ENCODE measurements at places on chromosomes 7 and 10. TPM values are rescaled to one million over a fixed set of nuclear protein-coding genes. Genes with fewer than 3 reads are reported as not detected.

The ZC3HAV1 gene
- polyA plus RNA-seq = 2.7 TPM

The ZNF37A gene
- 6.6 TPM for polyA plus RNA-seq

The FAM180A gene
- polyA plus RNA-seq = 11.3 TPM

The HKDC1 gene
- 0.03 TPM for polyA plus RNA-seq

The EPHB6 gene
- polyA plus RNA-seq = 14.9 TPM

The TWIST1 gene
- polyA plus RNA-seq = 3.4 TPM

The TRPV6 gene
- polyA plus RNA-seq = 0.03 TPM

The TMEM184A gene
- polyA plus RNA-seq = 0.45 TPM

The TEX47 gene
- polyA plus RNA-seq = not detected

The HABP2 gene
- polyA plus RNA-seq = 0.51 TPM

The GATA3 gene
- 1.2 TPM for polyA plus RNA-seq

The ELFN1 gene
- polyA plus RNA-seq = 5.7 TPM

DNA sequence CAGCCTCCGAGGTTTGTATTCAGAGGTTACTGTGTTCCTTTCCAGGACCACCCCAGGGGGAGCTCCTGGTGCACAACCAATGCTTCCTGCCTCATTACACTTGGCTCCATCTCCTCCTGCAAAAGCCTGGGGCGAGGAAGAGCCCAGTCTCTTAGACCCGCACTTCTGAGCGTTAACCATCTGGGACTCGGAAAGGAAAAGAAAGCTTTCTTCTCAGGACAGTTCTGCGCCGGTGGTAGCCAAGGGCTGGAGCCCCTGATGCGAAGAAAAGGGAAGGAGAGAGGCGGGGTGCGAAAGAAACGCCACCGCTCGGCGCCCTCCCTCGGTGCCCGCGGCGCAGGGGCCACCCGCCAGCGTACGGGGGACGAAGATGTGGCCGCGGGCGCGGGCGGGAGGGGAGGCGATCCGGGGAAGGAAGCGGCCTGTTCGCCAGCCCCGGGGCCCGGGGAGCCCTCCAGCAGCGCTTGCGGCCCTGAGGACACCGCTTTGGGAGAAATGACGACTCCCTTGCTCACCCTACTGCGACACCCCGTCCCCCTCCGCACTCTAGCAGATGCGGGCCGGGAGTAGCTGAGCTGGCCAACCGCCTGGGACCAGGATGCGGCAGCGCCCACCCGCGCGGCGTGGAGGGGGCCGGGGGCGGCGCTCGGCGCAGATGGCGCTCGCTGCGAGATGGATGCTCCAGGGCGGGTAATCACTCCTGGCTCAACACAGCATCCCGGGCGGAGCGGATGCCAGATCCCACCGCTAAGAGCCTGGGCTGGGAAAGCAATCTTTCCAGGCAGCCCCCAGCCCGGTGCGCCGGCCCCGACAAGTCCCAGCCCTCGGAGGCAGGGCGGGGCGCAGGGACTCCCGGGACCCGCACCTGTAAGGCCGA is 1.3 kb downstream of the NRCAM start:
- DNase-seq = no peak

GRCh38 chr7:131223151-131223550 is 104.5 kb upstream of the MKLN1 start:
- DNase-seq = no peak

DNA sequence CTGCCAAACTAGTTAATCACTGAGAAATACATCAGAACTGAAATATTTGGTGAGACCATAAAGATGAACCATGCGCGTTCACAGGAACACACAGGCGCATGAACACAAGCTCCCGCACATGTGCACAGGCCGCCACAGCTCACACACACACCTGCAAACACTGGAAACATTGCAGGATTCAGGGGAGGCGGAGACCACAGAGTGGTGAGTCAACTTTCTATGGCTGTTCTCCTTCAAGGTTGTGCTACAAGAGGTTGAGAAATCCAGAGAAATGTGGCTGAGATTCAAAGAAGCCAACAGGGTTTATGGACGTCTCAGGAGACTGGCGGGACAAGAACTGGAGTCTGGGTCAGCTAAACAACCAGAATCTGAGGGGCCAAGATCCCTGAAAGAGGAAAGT is 17.8 kb downstream of the ESYT2 start:
- DNase-seq = no peak

DNA sequence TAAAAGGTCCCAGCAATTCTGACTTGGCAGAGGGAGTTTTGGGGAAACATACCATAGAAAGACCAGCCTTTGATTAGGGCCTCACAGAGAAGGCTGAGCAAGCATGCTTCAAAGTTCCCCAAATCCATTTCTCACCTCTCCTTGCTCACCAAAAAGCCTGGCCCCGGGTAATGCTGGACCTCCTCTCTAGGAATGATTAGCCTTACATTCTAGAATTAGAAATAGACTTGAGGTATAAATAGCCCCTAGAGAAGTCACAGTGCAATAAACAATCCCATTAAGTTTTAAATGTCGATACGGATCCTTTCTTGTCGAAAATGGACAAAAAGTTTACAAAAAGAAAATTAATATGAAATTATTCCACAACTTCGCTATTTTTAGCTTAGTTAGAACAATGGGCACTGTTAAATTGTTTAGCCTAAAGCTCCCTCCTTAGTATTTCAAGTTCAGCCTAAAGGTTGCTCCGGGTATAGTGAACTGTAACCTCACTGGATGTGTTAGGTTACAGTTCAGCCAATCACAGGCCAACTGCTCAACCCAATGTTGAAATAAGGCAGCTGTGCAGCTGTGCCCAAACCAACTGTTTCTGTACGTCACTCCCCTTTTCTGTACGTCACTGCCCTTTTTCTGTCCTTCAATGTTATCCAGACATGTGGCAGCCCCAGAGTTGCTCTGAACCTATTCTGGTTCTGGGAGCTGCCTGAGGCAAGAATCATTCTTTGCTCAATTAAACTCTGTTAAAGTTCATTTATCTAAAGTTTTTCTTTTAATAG is 7.9 kb upstream of the GSDME start:
- no peak for DNase-seq

DNA sequence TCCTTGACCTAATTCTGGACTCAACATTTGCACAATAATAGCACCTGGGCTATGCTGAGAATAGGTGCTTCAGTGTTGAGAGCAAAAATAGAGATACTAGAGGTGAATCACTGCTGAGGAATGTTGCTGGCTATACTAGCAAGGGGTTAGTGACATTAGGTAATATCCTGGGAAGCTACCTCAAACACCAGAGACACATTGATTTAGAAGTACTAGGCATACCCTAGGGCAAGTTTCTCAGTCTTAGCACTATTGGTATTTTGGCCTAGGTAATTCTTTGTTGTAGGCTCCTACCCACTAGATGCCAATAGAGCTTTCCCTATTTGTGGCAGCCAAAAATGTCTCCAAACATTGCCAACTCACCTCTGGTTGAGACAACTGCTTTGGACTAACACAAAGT is 484.0 kb upstream of the MBL2 start:
- no peak for DNase-seq

DNA sequence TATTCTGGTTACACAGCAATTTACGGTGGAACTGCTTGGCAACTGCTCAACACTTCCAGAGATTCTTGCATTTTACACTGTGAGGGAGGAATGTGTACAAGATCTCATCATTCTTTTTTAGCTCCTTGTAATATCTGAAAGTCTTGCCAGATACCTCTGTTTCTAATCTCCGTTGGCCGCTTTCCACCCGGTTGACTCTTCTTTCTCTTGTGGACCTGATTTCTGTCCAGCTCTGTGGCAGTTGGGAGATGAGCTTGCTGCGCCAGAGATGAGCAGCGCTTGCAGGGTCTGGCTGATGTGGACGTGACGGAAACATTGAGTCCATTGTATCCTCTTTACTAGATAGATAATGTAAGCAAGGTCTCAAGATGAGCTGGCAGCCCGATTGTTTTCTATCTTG is 27.6 kb downstream of the SPAG6 start:
- DNase-seq = no peak

DNA sequence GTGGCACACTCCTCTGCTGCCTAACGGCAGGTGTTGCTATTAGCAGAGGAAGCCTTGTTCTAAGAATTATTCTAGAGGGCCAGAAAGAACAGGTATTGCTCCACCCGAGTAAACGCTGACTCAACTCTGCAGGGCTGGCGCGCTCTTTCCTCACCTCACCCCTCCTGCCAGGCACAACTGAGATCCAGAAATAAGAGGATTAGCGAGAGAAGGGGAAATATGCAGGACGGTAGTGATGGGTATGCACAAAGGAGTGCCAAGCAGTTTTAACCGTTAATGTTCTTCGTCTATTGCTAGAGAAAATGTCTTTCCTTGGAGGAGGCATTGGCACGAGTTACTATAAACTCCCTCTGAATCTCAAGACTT is 369 bp upstream of the SCIN start:
- DNase-seq = no peak

- no peak for DNase-seq
Observed at GRCh38 chr10:29756451-29756850, 121.7 kb upstream of the SVIL start.

DNA sequence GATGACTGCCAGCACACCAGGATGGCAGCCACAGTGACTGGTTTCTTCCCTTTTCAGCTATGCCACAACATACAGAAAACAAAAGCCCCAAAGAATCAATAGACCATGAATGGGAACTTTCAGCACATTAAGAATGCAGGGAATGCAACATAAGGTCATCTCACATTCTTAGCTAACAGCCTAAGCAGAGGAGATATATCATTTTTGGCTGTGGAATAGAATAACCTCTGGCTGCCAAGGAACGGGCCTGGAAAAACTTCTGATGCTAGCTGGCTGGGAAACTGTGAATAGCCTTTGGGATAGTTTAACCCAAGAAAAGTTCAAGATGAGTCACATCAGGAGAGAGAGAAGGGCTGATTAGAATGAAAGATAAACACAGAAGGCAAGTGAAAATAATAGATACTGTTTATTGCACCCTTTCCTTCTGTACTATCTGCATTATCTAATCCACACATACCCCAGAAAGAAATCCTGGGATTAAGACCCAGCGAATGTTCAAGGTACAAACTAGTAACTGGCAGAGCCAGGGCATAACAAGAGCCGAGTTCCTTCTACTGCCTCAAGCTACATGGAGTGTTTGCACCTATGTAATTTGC is 169.2 kb downstream of the SEMA3A start:
- no peak for DNase-seq

DNA sequence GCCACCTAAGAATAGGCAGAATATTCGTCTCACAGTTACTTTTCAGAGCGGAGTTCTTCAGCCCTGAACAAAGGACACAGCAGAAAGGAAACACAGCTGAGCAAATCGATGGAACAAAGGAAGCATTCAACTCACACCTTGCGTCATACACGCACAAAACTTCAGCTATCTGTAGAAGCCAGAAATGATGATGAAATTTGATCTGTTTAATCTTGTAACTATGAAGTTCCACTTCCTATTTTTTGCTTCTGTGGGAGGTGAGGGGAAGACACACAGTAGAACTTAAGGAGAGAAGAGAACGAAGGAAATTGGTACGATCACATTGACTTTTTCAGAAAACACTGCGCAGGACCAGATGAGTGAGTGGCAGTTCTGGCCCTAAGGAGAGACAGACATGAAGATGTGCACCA is 26.2 kb downstream of the FAM171A1 start:
- DNase-seq = no peak

DNA sequence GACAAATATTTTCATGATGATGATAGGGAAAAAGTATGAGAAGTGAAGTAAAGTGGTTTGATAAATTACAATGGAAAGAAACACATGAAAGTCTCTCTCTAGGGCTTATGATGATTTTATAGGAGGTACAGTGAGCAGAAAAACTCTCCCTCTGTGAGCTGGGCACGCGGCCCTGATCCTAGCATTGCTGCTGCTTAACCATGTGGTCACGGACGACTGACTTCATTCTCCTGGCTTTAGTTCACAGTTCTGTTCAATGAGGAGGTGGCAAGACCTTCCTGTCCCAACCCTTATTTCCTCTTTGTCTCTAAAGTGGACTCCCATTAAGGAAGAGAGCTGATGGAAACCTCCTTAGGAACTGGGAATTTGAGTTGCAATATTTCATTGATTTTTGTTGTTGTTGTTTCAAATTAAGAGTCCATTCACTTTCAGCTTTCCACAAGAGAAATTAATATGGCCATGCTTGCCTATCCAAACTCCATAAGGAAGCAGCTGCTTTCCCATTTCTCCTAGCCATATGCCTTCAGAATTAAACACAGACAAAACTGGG is 8.2 kb upstream of the PON3 start:
- DNase-seq = peak; percentile 21

DNA sequence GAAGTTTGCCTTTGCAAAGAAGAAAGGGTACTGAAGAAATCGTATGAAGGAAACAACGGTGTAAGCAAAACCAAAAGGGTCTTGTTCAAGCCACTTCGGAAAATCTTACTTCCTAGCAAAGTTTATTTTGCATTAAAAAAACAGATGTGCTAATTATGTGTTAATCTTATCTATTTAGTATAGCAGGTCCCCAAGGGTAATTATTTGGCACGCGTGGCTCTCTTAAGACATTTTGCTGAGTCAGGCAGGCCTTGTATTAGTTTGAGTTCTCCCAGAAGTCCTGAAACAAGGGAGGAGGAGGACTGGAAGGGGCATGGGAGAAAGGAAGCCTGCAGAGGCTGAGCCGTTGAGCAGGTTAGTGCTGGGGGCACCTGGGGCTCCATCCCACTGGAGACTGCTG is 44.9 kb downstream of the TMEM178B start:
- no peak for DNase-seq

DNA sequence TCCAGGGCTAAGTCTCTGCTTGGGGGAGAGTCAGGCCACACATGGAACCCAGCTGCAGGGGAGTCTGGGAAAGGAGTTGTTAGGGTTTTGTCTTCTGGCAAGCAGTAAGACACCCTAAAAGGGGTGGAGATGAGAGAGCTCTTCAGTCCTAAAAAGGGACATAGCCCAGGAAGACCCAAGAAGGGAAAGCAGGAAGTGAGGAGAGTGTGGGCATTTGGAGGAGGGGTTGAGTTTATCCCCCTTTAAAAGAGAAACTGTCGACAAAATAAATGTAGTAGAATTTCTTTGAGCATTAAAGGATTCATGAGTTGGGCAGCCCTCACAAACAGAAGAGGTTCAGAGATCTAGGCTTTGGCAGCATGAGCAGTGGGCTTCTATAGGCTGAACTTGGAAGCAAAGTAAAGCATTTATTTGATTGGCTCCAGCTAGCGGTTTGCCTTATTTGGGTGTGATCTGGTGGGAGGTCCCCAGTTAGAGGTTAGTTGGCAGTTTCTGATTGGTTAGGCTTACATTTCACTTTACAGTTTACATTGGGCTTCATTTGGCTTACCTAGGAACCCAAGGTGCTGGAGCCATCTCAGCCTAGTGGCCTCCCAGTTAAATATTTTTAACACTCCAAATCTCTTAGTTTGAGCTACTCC is 246.7 kb downstream of the CAMK1D start:
- no peak for DNase-seq

- DNase-seq = no peak
Observed at GRCh38 chr7:157760004-157760730, 423.4 kb downstream of the DNAJB6 start.

DNA sequence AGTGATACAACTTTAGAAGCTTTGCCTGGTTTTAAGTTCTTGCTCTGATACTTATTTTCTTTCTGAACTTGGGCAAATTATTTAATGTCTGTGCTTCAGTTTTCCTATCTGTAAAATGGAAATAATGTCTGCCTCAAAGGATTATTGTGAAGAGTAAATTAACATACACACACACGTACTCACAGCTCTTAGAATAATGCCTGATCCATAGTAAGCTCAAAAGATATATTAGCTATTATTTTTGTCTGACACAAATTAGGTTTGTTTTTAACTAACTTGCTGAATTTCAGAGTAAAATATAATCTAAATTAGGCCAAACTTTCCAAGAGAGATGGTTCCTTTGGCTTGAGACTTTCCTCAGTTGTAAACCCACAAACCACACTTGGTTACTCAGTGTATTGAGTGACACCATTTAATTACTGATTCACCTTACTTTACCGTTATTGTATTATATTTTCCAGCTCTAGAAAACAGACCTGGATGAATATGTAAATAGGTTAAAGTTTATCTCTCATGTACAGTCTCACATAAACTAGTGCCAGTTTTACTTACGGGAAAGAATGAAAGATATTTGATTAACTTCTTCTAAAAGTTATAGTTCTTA is 50.4 kb downstream of the VTI1A start:
- DNase-seq = no peak
